ENCODE measurements at places on chromosomes 6 and 20.

GRCh38 chr6:157822245-157823000 lies 623 bp upstream of the SNX9 start:
- DNase-seq: no peak

DNA sequence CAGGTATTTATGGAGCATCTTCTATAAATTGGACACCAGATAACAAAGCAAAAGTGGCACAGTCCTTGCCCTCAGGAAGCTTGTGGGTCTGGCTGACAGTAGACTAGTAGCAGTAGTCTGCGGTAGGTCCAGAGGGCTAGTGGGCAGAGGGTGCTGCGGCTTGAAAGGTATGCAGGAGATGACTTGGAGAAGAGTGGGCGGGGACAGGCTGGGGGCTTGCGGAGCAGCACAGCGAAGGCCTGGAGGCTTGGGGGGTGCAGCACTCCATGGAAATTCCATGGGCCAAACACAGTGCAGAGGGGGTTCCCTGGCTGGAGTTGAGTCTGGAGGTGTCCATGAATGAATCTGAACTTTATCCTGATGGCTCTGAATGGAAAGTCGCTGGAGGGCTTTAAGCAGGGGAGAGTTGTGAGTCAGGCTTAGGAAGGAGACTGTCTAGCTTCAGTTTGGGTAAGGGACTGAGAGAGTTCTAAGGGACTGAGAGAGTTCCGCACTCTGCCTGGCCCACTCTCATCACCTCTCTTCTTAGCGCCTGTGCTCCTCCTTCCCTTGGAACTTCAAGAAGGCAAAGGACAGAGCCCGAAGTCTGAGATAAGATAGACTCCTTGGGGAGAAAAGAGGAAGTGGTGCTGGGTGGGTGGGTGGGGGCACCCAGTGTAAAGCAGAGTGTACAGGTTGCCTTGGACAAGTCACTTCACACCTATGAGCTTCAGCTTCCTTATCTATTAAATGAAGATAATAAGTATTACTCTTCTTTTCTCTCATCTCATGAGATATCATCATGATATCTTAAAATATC lies 8.8 kb downstream of the PKIG start:
- no peak for DNase-seq

DNA sequence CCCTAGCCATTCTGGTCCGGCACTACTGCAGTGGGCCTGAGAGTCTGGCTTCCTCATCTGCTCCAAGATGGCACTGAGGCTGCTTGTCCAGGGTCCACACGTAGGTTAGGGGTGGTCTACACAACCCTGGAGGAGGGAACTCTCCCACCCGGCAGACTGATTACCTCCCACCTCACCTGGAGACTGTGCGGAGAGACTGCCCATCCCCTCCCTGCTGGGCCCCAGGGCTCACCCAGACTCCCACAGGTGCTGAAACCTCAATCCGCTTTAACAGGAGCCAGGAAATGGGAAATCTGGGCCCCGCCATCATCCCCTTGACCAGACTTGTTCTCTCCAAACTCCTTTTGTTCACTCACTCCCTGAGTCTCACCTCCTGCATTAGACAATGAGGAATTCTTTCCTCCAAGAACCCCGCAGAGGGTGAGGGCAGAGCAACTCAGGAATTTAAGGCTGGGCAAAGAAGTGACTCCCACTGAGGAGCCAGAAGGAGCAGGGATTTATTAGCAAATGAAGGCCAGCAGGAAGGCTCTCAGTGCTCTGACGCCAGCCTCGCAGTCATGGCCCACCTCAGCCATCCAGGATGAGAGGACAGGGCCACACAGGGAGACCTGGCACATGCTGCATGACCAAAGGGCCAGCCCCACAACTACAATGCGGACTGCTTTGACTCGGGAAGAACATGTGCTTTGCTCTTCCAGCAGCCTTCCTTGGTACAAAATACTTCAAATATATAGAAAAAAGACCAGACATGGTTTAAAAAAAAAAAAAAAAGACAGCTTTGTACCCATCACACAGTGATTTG lies 53.0 kb downstream of the CDK5RAP1 start:
- no peak for DNase-seq

DNA sequence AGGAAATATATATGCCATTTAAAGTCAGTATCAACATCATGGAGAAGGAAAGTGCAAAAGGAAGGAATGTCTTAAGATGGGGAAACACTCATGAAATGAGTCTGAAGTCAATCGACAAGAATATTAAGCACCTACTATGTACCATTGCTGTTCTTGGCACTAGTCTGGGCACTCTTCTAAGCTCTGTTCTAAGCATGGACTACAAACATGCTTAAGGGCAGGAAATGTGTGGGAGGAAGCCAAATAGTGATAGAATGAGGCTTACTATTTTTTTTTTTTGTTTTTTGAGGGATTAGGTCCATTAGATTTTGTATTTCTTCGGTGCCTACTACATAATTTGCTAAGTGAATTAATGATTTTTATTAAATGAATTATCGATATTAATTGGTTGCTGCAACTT lies 83.8 kb upstream of the SUPT3H start:
- no peak for DNase-seq

DNA sequence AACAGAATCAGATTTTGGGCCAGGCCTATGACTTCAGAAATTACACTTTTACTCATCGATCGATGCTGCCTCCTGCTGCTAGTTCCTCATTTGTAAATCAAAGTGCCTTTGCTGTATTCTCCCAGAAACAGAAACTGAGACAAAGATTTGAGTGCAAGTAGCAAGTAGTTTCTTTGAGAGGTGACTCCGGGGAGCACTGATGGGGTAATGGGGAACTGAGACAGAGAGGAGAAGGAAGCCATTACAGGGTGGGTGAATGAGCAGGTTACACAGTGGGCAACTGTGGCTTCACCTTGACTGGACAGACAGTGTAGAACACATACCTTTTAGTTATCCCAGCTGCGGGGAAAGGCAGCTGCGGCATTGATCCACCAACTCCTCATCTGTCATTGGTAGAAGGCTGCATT lies 9.7 kb upstream of the CD40 start:
- DNase-seq: no peak

- DNase-seq: no peak
These were observed 35.0 kb downstream of the ARMC2 start for GRCh38 chr6:108883172-108883571.

DNA sequence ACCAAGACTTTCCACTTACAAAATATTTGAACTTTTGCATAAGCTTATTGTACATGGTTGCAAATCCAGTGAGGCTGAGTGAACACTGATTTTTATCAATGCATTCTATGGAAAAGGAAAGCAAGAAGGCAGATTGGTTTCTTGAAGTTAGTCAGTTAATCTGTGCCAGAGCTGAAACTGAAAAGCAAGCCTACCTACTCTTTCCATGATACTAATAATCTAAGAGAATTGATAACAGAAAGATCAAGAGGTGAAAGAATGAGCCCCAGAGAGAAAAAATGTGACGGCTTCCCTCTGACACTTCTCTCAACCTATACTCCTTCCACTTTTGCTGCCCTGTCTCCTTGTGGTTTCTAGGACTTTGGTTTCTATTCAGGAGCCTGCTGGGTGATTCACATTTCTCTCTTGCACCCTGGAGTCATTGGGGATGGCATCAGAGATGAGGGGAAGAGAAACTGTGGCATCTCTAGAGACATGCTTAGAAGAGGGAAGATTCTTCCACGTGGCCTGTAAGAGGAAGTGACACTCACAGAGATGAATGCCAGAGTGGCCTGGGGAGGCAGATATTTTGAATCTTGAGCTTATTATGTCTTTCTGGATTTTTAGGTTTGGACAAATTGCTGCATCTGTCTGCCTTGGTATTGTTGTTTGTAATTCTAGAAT lies 158.6 kb upstream of the RIMS1 start:
- DNase-seq: no peak

- DNase-seq: no peak
These were observed 169.3 kb downstream of the OGFRL1 start for GRCh38 chr6:71457929-71458328.

- no peak for DNase-seq
These were observed 237.7 kb upstream of the RAB32 start for GRCh38 chr6:146305951-146306350.

GRCh38 chr6:167212713-167213005 lies 54.9 kb upstream of the GPR31 start:
- no peak for DNase-seq

DNA sequence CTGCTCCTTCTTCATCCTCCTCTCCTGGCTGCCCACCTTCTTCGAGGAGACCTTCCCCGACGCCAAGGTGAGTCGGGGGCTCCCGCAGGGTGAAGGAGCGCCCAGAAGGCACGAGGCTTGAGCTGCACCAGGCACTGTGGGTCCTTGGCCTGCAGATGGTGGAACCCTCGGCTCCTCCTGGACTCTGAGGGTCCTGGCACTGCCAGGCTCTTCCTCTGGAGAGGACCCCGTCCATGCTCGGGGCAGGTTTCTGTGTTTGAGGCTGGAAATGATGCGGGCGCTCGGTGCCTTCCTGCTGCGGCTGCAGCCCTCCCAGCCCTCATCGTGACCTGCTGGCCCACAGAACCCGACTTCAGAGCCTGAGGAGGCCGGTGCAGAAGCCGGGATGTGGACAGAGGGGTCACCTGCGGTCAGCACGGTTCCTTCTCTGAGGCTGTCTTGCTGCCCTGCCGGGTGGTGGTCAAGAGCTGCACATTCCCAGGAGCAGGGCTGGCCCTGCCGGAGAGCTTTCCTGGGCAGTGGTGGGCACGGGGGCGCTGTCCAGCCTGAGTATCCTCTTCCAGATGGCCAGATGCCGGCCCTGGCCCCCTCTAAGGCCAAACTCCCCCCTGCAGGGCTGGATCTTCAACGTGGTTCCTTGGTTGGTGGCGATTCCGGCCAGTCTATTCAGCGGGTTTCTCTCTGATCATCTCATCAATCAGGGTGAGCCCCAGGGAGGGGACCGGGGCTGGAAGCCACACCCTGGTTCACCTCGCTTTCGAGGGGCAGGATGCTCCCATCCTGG lies 11.3 kb downstream of the SLC17A9 start:
- DNase-seq: no peak

- no peak for DNase-seq
These were observed 369.4 kb upstream of the CITED2 start for GRCh38 chr6:139743664-139744437.

DNA sequence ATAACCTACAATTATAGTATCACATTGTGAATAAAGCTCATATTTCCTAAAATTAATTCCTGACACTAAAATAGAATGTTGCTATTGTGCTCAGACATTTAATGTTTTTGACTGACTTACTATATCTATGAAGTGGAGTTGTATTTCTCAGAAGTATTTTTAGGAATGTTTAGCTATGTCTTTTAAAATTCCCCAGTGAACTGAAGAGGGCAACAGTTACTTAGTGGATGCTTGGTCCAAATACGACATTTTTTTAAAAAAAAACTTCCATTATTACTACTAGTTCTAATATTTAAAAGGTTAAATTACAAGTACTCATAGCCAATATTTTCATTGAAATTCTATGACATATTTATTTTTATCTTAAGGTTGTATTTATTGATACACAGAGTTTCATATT lies 460.2 kb downstream of the COL12A1 start:
- no peak for DNase-seq

DNA sequence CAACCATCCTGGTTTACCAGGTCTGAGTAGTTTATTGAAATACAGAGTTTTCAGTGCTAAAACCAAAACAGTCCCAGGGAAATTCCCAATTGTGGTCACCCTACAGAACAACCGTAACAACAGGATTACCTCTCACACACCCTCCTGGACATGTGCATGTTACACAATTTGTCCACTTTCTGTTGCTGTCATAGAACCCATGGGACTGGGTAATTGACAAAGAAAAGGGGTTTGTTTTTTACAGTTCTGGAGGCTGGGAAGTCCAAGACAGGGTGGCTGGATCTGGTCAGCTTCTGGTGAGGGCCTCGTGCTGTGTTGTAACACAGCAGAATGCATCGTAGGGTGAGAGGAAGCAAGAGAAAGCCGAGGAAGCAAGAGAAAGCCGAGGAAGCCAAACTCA lies 9.1 kb upstream of the ADA start:
- DNase-seq: no peak

DNA sequence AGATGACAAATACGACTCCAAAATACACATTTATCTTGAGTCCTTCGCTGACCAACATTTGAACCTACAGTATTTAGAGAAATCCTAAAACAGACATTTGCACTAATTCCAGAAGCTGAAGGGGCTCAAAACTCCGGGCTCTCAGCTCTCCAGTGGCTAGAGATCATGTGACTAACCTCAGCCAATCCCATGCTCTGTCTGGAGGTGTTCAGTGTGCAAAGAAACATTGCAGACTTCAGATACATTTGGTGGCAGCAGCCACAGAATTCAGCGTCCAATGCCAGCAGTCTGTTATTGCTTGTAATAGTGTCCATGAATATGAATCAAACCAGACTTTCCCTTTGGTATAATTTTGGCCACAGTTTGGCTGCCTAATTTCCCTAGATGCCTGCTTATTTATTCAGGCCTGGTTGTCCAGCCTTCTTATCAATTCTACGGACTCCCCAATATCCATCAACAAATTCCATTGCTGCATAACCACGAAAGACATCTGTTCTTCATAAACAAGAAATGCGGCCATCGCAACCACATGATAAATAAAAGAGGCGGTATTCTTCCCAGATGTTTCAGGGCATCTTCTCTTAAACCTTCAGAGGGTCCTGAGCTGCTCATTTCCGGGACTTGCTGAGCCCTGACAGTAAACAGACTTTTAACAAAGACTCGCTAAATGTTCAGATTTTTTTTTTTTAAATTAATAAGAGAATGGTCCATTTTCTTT lies 14.5 kb upstream of the CYP24A1 start:
- no peak for DNase-seq

DNA sequence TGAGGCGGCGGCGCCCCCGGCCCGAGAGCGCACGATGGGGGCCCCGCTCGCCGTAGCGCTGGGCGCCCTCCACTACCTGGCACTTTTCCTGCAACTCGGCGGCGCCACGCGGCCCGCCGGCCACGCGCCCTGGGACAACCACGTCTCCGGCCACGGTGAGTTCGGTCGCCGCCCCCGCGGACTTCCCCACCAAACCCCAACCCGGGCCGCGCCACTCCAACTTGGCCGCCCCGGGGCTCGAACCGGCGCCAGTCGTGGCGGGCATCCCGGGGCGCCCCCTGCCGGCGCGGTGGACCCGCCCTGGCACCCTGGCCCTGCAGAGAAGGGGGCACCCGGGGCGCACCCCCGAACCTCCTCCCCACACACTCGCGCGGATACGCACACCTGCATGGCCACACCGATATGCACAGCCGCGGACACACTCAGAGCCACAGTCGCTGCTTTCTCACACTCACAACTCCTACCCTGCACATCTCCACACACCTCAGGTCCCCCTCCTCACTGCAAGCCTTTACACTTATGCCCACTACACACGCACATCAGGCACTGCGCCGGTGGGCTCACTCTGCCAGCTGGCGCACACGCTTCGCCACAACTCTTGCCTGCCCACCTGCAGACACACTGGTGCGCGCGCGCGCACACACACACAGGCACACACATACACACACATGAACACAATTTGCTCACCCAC lies 535 bp downstream of the VSTM2L start:
- no peak for DNase-seq

DNA sequence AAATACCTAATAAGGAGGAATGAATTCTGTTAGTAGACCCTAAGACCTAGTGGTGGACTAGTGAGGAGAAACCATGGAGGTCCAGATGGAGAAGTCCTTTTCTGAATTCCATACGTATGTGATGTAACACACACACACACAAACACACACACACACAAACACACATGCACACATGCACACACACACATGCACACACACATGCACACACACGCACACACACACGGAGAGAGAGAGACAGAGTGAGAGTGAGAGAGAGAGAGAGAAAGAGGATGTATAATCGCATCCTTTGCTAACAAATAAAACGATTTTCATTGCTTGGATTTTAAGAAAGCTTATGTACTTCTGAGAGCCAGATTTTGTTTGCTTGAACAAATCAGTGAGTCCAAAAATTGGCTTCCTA lies 132.6 kb upstream of the CEP162 start:
- no peak for DNase-seq

GRCh38 chr6:88890394-88890793 lies 73.0 kb downstream of the RNGTT start:
- DNase-seq: no peak

- no peak for DNase-seq
These were observed 689.4 kb upstream of the MAP3K7 start for GRCh38 chr6:91276315-91276714.

All from NCI-H2029 (cell line).